ENCODE measurements at places on chromosomes 5 and 9. TPM values are rescaled to one million over a fixed set of nuclear protein-coding genes. Genes with fewer than 3 reads are reported as not detected.

C9orf153 gene
- total RNA-seq: 0.41 TPM

SLC6A7 gene
- total RNA-seq: not detected

SH3GL2 gene
- 0.34 TPM for total RNA-seq

TMCO6 gene
- 21.0 TPM for total RNA-seq

PCDHA11 gene
- 11.7 TPM for total RNA-seq

EIF4E1B gene
- total RNA-seq: not detected
